Left forelimb (tissue), 1 donor: ENCODE measurements at places on chromosomes 2 and 18.

GRCh38 chr2:172488556-172488955, 61.2 kb downstream of the ITGA6 start:
- no peak for DNase-seq

DNA sequence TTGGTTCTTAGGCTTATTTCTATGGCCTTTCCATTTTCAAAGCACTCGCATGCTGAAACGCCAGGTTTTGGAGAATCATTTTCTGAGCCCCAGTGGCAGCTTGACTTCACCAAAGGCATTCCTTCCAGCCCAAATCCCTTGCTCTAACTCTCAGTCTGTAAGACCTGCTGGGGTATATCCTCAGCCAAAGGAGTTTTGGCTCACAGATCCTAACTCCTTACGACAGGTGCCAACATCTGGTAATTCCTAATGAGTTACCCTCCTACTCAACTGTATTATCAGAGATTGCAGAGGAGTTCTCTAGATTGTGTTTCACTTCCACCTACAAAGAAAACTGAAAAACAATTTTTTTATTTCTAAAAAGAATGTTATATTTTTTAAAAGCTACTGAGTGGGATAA, 79.0 kb upstream of the RAB27B start:
- no peak for DNase-seq

- no peak for DNase-seq
These were observed 158.0 kb downstream of the BARD1 start for GRCh38 chr2:214651451-214651850.

- DNase-seq: no peak
These were observed 31.4 kb upstream of the IL37 start for GRCh38 chr2:112879491-112880041.

DNA sequence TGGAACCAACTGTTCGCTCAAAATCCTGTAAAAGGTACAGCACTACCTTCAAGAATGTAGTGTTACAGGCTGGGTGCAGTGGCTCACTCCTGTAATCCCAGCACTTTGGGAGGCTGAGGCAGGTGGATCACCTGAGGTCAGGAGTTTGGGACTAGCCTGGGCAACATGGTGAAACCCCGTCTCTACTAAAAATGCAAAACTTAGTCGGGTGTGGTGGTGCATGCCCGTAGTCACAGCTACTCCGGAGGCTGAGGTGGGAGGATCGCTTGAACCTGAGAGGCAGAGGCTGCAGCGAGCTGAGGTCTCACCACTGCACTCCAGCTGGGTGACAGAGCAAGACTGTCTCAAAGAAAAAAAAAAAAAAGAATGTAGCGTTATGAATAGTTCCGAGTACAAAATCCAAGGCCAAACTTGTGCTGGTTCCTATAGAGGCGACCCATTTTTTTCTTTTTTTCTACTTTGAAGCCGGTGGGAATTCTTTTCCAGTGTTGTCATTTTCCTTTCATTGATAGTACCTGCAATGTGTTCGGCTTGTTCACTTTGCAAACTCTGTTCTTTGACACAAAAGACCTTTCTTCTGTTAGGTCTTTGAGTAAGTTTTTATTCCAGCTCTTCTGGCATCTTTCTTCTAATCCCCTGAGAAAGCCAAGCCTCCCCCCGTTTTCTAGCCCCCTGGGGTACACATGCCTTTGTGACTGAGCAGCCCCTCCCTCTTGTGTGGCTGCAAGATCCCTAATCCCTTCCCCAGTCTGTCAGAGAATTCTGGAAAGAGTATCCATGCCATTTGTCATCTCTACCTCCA, 25.1 kb downstream of the INPP5D start:
- peak; percentile 40 for DNase-seq

DNA sequence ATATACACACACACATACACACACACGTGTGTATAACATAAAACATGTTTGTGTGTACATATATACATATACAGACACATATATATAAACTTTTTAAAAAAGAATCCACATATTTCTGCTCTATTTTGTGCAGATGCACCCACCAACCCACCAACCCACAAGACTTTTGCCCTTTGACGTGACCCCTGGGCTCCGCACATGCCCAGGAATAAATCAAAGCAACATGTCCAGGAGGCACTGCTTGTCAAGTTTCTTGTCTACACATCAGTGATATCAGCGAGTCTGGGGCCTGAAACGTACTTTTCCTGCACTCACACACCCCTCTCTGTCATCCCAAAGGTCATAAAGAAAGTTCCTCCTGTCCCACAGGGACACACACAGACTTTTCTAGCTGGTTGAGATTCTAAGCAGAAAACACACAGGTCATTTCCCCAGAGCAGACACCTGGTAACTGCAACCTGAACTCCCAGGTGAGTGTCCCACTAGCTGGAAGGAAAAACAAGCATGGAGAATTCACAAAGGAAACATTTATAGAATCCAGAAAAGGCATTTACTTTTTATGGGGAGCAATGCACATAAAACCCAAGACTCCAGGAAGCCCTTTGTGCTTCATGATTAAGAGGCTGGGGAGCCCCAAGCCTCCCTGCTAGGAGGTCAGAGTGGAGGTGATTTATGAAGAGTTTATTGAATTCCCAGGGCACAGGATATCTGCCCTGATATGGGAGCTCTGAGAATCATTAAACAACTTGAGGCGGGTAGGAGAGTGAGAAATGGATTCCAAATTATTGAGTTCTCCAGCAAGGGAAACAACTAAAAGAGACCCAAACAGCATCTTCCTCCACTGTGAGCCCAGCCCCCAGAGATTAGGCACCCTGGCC, 211.6 kb downstream of the MGAT5 start:
- DNase-seq: peak; percentile 25

DNA sequence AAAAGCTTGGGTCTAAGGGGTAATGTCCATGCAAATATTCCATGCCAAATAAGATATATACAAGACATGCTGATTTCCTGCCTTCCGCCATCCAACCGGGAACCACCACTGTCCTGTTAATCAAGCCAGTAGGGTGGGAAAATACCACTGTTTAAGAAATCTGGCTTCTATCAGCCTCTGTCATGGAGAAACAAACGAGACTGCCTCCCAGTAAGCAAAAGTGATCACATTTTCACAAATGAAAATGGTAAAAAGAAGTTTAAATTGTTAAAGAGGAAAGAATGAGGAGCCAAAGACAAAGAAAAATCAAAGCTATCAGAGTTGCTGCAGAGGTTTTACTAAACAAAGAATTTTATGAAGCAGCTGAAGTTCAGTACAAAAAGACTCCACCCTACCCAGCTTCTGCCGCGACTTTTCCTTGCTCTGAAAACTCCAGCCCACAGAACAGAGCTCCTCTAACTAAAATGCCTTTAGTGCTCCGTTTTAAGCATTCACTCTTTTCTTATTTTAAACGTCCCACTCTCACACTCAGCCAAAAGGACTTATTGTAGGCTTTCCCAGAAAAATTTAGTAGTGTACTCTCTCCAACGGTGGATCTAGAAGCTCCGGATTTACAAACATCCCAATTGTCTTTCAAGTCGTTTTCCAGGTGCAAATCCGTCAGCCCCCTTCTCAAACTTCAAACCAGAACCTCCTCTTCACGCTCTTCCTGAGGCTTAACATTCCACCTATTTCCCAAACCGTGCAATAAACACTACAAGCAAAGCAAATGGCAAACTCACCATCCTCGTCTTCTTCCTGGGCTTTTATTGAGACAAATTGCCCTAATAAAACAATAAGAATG, 613 bp downstream of the COL5A2 start:
- no peak for DNase-seq

GRCh38 chr2:10887476-10887875, 24.3 kb upstream of the KCNF1 start:
- DNase-seq: peak; percentile 12

GRCh38 chr18:3603421-3604234, 153.7 kb downstream of the TGIF1 start:
- DNase-seq: no peak

GRCh38 chr18:58222432-58223125, 178.6 kb downstream of the NEDD4L start:
- DNase-seq: no peak

- DNase-seq: no peak
These were observed 162.0 kb downstream of the SLC8A1 start for GRCh38 chr2:40289771-40290404.

GRCh38 chr2:9174771-9175437, 31.7 kb upstream of the ASAP2 start:
- DNase-seq: no peak

- no peak for DNase-seq
These were observed 56.0 kb downstream of the DCDC2C start for GRCh38 chr2:3759331-3759730.

GRCh38 chr2:45013229-45014015, 4.2 kb upstream of the SIX2 start:
- DNase-seq: no peak

- peak; percentile 41 for DNase-seq
These were observed 151.4 kb downstream of the LDLRAD4 start for GRCh38 chr18:13369756-13370510.

DNA sequence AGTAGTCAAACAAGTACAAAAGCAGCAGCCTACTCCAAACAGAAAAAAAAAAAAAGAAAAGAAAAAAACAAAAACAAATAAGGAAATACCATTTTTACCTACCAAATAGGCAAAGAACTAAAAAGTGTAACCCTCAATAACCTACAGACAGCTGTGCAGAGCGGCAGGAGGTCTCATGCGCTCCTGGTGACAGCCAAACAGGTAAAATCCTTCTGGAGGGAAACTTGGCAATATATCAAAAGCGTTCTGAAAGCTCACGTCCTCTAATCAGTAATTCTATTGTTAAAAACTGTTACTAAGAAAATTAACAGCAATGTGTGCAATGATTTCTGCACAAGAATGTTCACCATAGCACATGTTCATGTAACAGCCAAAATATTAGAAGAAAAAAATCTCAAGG, 105.6 kb downstream of the AFF3 start:
- DNase-seq: no peak

DNA sequence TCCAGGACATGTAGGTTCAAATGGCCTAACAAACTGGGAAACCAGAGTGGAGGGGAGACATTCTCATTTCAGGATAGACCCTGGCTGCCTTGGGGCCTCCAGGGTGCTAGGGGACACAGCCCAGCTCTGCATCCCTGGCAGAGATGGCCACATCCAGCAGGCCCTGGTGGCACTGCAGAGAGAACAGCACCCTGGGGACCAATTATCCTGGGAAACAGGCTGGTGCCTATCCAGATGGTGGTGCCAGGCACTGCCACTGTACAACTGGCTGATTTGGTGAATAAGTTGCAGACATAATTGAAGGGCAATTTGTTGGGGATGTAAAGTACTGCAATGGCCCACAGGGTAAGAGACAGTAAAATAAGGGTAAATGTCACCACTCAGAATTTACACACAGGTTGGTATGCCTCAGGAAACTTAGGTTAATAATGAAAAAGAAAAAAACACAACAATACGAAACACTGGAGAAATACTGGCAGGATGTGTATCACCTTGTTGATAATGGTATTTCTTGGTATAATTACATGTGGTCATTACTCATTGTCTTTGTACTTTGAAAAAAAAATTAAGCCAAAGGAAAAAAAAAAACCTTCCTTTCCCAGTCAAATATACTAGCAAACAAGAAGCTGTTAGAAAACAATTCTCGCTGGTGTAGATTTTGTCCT, 12.8 kb upstream of the SFTPB start:
- no peak for DNase-seq

DNA sequence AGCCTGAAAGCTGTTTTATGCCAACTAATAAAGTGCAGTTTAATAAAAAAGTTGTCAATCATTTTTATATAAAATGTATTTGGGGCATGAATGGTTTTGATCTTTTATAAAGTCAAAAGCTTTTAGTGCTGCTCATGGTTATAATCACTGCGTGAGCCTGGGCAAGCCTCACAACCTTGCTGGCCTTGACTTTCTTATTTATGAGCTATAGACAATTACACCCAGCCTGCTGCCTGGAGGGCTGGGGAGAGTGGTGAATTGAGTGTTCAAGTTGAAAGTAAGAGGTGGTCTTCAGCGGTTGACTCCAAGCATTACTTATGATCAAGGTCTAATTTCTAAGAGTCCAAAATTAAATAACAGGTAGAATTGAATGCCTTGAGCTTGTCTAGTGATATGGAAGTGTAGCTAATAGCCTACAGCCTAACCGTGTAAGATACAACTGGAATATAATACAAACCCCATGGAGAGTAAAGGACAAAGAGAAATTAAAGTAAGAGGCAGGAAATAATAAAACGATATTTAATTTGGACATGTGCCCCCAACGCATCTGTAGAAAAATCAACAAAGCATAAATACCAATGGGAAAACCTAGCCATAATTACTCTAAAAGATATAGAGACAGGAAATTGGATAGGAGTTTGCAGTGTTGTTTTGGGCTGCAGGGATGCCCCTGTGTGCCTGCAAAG, 106.0 kb upstream of the CYP1B1 start:
- DNase-seq: no peak

DNA sequence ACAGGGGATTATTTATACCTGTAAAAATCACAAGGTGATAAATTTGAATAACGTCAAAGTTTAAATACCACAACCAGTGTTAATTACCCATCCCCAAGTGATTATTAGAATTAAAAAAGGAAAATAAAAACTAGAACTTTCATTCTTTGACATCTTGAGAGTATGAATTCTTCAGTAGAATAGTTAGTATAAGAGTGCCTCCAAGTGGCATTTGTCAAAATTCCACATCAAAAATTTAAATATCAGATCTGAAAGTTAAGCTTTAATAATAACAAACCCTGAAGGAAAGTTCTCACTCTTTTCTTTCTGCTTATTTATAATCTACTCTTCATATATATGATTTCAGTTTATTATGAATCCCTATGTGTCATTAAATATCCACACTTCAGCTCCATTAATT, 273.7 kb upstream of the KYNU start:
- no peak for DNase-seq
